ENCODE measurements at places on chromosomes 6 and 20. TPM values are rescaled to one million over a fixed set of nuclear protein-coding genes. Genes with fewer than 3 reads are reported as not detected.

Gene KCNG1
- 91.1 TPM for total RNA-seq

Gene PNLDC1
- total RNA-seq = 0.26 TPM

Gene TGM3
- total RNA-seq = 11.8 TPM

Gene SIM1
- total RNA-seq = not detected

Gene ABHD16B
- not detected for total RNA-seq

Gene LINC00237
- not detected for total RNA-seq

Gene NELFCD
- total RNA-seq = 27.4 TPM

Gene MC3R
- not detected for total RNA-seq

Gene SLC32A1
- total RNA-seq = not detected

Gene SASH1
- 9.0 TPM for total RNA-seq

Gene PRSS35
- total RNA-seq = not detected

Gene MYH7B
- under 0.01 TPM for total RNA-seq

Gene MAS1L
- not detected for total RNA-seq

Gene ID4
- total RNA-seq = 2.8 TPM

Gene VWA7
- total RNA-seq = 0.26 TPM

Gene GZF1
- 16.6 TPM for total RNA-seq

Gene SSTR4
- total RNA-seq = not detected

Gene HLA-DQB1
- not detected for total RNA-seq

Gene MEP1A
- total RNA-seq = not detected

Gene PTCHD4
- 2.6 TPM for total RNA-seq

Gene NKAPL
- total RNA-seq = 0.79 TPM

Gene MYB
- total RNA-seq = under 0.01 TPM

Gene RARS2
- total RNA-seq = 23.8 TPM

Gene CTSZ
- 87.8 TPM for total RNA-seq

Gene LRRC73
- 0.13 TPM for total RNA-seq

Gene MLN
- not detected for total RNA-seq

Gene LPA
- total RNA-seq = 0.26 TPM

Gene APOBEC2
- not detected for total RNA-seq

Gene GCNT2
- total RNA-seq = 10.3 TPM

Gene AGER
- 0.26 TPM for total RNA-seq

Gene CPXM1
- total RNA-seq = not detected

Gene SYNJ2
- total RNA-seq = 8.2 TPM

Gene SAPCD1
- total RNA-seq = 1.3 TPM

Data from bronchial epithelial cell (primary cell).